ENCODE measurements at places on chromosomes 12 and 14.

DNA sequence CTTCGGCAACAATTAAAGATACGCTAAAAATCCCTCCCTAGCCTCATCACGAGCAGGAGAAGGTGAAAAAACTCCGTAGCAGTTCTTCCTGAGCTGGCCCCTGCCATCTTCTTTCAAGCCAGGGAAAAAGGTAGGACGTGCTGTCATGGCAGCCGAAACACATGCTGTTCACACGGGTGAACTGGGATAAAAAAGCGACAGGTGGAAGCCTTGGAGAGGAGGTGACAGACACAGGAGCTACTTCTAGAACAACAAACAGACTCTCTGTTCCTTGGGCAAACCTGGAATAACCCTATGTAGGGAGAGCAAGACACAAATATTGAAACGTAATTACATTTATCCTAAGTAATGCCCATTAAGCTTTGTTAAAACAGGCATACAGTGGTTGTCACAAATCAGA lies 81.3 kb downstream of the KCNK10 start:
- no peak for DNase-seq

DNA sequence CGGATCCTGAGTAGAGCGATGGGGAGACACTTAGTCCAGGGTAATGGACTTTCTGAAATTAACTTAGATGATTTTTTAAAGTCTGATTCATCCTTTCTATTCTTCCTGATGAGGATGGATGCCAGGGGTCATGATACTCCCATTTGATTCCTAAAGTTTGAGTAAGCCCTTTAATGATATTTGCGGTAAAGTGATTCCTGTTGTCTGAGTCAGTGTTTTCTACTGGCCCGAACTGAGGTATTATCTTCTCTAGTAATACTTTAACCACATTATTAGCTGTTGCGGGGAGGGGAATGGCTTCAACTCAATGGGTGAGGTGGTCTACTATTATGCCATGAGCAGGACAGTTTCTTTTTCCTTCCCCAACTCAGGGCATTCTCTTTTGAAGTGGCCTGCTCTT lies 111.6 kb downstream of the RIN3 start:
- no peak for DNase-seq

DNA sequence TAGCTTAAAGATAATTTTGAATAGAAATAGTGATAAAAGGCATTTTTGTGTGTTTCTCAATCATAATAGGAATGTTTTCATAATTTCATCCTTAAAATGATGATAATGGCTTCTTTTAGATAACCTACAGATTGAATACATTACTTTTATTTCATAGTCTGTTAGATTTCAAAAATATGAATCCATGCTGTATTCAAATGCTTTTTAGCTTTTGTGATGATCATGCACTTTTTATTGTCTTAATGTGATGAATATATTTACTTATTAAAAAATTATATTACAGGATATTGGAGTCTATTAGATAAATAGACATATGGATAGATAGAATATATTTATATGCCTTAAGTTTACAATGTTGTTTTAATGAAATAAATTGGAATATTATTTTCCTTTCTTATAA lies 886.8 kb upstream of the NOVA1 start:
- no peak for DNase-seq

GRCh38 chr12:119202544-119202943 lies 23.8 kb downstream of the HSPB8 start:
- DNase-seq = no peak

- no peak for DNase-seq
Observed at GRCh38 chr12:49983892-49984291, 11.1 kb downstream of the AQP6 start.

All from neuronal stem cell (in vitro differentiated cells).